ENCODE measurements at places on chromosomes 1 and 21.

DNA sequence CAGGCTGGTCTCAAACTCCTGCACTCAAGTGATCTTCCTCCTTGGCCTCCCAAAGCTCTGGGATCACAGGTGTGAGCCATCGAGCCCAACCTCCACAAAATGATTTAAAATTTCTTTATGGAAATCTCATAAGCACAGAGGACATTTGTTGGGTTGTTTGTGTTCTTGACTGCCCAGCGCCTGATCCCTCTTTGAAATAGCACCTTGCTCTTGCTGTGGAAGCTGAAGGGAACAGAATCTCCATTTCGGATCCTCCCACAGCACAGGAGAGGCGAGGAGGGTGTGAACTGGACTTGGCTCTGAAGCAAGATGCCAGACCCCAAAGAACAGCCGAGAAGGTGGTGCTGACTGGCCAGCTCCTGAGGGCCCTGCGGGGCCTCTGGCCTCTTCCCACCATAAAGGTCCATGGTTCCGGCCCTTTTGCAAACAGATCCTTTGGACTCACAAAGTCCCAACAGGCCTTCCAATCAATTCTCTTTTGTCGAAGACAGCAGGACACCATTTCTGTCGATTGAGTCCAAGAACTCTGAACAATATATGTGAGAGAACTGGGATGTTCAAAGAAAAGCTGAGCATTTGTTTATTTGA lies 45.6 kb upstream of the COA6 start:
- DNase-seq = no peak

DNA sequence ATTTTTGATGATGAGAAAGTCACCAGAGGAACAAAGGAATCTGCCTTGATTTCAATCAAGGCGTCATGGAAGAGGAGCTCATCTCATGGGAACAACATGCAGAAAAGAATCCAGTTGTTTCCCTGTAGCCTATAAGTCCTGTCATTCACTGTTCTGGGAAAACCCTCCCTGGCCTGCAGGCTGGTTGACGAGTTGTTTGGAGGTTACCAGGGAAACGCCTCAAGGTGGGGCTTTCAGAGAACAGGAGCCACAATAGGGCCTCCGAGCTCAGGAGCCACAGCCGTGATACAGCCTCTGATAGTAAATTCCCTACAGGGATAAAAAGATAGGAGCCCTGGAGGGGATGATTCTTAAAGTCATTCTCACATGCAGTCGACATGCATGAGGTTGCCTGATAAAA lies 135.2 kb downstream of the PSMG1 start:
- DNase-seq = no peak

- DNase-seq = no peak
These were observed 9.8 kb downstream of the CACNA1E start for GRCh38 chr1:181493166-181493565.

DNA sequence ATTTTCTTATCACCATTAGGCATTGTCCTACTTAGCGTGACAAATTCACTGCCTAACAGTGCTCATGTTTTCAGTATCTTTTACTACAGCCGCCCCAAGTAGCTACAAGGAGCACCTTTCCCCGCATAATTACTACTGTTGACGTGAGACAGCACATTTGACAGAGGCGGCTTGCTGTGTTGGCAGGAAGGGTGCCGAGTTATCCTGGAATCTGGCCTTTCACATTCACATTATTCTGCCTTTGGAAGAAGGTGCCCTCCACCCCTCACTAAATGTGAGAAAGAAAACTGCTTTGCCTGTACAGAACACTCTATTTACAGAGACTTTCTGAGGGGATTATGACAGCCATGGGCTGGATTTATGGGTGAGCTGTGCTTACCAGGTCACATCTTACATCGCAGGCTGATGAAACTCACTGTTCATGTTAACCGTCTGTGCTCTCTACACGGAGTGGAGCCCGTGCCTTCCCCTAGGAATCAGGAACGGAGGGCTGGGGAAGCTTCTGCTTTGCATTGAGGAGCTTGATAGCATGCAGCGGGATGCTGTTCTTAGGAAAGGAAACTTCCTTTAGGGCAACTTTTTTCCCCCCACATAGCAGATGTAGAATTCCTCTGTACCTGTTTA lies 148.0 kb upstream of the ZRANB2 start:
- no peak for DNase-seq

GRCh38 chr1:238143038-238143437 lies 252.3 kb upstream of the ZP4 start:
- DNase-seq = no peak

- DNase-seq = no peak
These were observed 30.8 kb downstream of the IGSF5 start for GRCh38 chr21:39775816-39776215.

DNA sequence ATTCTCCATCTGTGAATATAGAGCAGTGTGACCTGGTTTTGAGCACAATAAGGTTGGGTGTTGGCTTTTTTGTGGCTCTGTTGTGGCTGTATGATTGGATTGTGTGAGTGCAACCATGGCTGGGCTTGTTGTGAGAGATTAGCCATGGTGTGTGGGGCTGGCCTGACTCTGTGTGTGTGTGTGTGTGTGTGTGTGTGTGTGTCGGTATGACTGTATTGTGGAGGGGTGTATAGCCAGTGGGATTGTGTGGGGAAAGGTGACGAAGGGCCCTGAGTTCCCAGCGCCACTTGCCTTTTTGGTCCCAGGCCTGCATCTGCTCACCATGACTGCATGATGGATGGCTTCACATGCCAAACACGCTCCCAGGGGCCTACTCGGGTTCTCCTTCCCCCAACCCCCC lies 5.9 kb upstream of the SLC6A9 start:
- no peak for DNase-seq

- no peak for DNase-seq
These were observed 15.7 kb upstream of the FGR start for GRCh38 chr1:27650539-27651175.

DNA sequence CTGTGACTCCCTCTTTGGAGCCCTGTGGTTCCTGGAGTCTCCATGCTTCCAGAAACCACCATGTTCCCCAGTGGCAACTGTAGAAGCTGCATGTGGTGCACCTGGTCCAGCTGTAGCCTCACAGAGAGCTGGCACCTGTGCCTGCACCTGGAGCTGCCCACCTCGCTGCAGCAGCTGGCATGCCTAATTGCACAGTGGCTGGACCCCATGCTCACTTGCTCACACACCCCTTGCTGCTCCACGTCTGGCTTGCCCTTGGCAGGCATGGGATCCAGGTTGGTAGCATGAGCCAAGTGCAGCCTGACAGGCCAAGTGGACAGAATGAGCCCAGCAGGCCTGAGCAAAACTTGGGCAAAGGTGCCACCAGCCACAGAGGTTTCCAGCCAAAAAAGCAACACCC lies 680.1 kb downstream of the MATN1 start:
- no peak for DNase-seq

DNA sequence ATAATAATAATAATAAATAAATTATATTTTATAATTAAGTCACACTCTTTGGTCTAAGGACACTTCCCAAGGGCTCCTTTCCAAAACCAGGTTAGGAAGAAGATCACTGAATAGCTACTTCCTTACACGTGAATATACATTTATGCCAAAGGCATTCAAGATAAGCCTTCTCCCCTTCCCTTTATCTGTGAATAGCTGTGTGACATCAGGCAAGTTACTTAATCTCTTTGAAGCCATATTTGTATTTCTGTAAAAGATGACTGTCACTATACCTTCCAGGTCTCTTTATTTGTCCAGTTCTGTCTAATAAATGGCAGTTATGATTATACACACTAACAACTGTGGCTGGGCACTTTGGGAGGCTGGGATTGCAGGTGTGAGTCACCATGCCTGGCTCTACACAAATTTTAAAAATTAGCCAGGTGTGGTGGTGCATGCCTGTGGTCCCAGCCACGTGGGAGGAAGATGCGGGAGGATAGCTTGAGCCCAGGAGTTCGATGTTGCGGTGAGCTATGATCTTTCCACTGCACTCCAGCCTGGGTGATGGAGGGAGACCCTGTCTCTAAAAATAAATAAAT lies 5.5 kb upstream of the RNF11 start:
- no peak for DNase-seq

- no peak for DNase-seq
These were observed 9.7 kb downstream of the TNR start for GRCh38 chr1:175733722-175734121.

- no peak for DNase-seq
These were observed 52.5 kb downstream of the NMNAT2 start for GRCh38 chr1:183365676-183366075.

- no peak for DNase-seq
These were observed 21.0 kb upstream of the EPS8L3 start for GRCh38 chr1:109784551-109785252.

DNA sequence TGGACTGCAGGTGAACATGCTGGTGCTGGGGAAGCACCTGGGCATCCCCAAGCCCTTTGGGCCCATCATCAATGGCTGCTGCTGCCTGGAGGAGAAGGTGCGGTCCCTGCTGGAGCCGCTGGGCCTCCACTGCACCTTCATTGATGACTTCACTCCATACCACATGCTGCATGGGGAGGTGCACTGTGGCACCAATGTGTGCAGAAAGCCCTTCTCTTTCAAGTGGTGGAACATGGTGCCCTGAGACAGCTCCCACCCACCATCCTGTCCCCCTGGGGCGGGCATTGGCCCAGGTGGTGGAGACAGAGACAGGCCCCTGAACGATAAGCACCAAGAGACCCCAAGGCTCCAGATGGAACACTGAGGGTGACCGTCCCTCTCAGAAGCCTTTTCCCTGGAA lies 25.2 kb upstream of the PADI4 start:
- no peak for DNase-seq

DNA sequence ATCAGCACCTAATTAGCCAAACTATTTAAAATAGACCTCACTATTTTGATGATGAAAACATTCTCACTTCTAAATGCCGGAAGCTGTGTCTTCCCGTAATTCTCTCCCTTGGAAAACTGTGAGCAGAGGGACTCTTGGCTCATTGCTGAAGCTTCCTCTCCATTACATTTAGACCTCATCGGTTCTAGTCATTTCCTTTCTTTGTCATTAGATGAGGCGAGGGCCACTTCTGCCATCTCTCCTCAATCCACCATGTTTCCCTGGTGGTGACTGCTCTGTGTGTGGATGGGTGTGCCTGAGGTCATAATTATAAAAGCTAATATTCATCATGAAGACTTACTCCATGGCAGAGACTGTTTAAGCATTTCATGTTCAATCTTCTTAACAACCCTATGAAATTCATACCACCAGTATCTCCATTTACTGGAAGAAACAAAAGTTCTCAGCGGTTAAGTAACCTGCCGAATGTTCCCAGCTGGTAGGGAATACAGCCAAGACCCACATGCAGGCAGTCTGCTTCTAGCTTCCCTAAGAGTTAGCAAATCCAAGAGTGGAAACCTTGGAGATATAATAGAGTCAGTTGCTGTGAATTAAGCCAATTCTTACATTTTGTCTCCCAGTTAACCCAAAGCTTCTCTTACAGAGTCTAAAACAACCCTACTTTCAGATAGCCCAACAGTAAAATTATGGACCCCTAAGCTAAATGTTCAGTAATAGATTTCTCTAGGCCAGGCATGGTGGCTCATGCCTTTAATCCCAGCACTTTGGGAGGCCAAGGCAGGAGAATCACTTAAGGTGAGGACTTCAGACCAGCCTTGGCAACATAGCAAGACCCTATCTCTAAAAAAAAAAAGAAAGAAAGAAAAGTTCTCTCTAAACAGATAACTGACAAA lies 156.2 kb downstream of the ZBTB18 start:
- no peak for DNase-seq

DNA sequence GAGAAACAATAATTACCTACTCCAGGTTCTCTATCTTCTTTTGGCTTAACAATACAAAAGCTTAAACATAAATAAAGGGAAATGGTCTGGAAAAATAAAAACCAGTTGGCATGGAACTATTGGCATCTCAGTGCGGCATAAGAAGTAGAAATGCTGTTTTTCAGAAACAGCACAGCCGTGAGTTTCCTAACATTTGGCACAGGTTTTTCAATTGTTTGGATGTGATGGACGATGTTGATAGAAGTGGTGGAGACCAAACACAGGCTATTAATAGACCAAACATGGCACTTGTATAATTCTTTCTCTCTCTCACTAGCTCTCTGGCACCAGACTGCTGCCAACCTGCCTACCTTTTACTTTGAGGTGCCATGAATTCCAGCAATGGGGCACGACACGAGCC lies 36.2 kb downstream of the KCNN3 start:
- no peak for DNase-seq

DNA sequence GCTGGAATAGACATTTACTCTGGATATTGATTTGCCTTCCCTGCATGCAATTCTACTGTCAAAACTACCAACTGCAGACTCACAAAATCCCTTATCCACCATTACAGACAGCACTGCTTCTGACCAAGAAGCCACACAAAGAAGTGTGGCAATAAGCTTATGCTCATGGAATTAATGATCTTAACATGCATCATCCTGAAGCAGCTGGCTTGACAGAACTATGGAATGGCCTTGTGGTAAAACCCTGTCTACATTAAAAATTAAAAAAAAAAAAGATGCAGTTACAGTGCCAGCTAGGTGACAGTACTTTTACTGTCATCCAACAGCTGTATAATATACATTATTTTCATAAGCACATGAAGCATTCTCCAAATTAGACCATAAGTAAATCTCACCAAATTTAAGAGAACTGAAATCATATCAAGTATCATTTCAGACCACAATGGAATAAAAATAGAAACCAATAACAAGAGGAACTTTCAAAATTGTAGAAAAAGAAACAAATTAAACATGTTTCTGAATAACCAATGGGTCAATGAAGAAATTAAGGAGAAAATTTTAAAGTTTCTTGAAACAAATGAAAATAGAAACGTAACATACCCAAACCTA lies 70.7 kb downstream of the SCMH1 start:
- DNase-seq = no peak

DNA sequence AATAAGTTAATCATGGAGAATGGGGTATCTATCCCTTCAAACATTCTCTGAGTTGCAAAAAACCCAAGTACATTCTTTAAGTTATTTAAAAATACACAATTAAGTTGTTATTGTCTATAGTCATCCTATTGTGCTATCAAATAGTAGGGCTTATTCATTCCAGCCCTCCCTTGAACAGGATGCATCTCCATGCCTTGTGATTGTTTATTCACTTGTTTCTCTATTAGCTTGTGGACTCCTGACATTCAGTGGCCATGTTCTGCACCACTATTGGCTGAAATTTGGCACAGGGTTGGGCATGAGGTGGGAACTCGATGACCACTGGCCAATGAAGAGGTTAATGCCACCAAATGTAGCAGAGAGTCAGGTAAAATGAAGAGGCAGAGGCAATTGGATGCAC lies 272.8 kb downstream of the TNR start:
- no peak for DNase-seq

DNA sequence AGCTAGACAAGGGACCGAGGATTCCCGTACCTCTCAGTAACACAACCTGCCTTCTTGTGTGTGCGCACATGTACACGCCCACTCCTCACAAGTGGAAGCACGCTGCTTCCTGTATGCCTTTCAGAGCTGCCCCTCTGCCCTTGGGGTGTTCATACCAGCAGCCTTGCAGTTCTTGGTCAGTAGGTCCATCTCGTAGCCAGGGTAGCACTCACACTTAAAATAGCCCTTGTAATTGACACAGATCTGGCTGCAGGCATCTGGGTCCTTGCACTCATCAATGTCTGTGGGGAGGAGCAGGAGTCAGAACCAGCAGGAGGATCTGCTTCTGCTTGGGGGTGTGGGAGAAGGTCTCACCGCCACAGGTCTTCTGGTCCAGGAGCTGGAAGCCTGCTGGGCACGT lies 32.6 kb upstream of the MAGOH start:
- DNase-seq = no peak
